ENCODE measurements at places on chromosomes 6 and 20.

GRCh38 chr6:17957498-17957897 is 29.9 kb downstream of the KIF13A start:
- DNase-seq = no peak

GRCh38 chr6:118708055-118708454 is 56.7 kb upstream of the CEP85L start:
- DNase-seq = no peak

- no peak for DNase-seq
Observed at GRCh38 chr6:17700421-17701416, 6.0 kb downstream of the NUP153 start.

DNA sequence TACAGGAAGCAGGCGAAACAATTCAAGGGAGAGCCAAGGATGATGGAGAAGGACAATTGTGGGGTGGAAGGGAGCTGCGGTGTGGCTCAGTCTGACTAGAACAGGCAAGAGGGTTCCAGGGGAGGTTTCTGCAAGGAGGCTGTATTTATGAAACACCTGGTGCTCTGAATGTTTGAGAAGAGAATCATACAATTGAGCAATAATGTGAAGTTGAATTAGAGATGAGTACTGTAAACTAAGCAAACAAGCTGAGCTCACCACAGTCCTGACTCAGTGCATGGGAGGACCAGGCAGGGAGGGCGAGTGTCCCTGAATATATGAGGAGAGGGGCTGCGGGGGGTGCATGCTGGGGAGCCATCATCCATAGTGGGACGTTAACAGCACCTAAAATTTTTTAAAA is 279.7 kb downstream of the KIF16B start:
- DNase-seq = no peak

DNA sequence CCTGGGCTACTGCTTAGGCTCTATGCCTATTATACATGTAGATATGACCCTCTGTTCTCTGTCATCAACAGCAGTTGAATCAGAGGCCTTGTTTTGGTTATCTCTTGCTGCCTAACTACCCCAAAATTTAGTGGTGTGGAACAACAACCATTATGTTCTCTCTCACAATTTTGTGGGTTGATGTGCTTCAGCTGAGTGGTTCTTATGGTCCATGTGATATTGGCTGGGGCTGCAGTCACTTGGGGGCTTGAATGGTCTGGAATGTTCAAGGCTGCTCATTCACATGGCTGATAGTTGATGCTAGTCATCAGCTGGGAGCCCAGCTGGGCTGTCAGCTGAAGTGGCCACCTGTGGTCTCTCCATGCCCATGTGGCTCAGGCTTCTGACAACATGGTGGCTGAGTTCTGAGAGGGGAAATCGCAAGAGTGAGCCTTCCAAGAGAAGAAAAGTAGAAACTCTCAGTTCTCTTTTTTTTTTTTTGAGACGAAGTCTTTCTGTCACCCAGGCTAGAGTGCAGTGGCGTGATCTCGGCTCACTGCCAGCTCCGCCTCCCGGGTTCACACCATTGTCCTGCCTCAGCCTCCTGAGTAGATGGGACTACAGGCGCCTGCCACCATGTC is 47.8 kb downstream of the SHLD1 start:
- no peak for DNase-seq

DNA sequence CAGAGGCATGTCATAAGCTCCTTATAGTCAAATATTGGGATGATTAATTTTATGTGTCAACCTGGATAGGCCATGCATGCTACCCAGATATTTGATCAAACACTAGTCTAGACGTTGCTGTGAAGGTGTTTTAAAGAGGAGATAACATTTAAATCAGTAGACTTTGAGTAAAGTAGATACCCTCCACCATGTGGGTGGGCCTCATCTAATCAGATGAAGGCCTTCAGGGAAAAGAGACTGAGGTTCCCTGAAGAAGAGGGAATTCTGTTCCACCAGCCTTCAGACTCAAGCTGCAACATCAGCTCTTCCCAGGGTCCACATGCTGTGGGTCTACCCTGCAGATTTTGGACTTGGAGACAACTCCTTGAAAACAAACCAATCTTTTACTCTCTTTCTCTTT is 11.4 kb upstream of the NEDD9 start:
- no peak for DNase-seq

DNA sequence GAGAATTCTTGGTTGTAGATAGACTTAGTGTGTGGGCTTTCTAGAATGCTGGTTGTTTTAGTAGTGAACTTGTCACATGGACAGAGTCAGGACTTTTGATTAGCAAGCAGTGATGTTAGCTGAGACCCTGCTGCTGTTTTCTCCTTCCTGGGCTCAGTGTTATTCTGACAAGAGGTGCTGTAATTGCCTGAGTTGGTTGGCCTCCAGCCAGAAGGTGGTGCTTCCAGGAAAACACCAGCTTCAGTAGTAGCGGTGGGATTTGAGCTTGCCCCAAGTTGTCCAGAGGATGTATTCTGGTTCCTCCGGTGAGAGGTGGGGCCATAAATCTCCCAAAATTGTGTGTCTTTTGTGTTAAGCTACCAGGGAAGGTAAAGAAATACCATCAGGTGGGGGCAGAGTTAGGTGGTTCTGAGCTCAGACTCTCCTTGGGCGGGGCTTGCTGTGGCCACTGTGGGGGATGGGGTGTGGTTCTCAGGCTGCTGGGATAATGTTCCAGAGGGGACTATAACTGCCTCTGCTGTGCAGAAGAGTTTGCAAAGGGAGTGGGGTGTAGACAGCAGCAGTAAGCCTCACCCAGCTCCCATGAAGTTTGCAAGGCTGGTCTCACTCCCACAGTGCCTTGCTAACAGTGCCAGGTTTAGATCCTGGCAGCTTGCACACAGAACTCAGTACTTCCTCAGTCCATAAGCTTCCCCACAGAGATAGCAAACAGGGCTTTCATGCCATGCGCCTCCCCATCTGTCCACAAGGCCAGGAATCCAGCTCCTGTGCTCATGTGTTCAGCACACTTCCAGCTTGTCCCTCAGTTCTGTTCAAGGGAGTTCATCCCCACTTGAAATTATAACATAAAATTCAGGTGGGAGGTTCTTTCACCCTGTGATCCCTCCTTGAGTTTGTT is 278.4 kb upstream of the PTCHD4 start:
- DNase-seq = no peak

GRCh38 chr20:54419531-54419930 is 55.9 kb upstream of the DOK5 start:
- DNase-seq = no peak

DNA sequence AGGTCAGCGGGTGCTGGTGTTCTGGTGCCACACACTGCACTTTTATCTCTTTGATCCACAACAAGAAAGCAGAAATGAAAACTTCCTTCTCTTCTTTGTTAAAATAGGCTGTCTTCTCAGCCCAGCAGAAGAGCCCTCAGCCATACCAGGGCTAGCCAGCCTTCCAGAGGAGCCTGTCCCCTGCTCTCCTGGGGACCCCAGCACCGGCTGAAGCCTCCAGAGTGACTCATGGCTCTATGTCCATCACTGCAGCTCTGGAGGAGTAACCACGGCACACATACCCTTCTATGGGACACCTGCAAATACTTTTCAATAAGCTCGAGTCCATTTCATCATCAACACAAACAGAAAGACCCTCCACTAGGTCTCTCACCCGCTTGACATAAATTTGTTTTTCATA is 135.6 kb upstream of the CST7 start:
- no peak for DNase-seq

GRCh38 chr6:5869676-5870075 is 137.0 kb downstream of the NRN1 start:
- no peak for DNase-seq

- DNase-seq = no peak
Observed at GRCh38 chr6:145784683-145785082, 29.9 kb downstream of the FBXO30 start.

GRCh38 chr6:13165502-13166172 is 162.7 kb downstream of the TBC1D7 start:
- no peak for DNase-seq

DNA sequence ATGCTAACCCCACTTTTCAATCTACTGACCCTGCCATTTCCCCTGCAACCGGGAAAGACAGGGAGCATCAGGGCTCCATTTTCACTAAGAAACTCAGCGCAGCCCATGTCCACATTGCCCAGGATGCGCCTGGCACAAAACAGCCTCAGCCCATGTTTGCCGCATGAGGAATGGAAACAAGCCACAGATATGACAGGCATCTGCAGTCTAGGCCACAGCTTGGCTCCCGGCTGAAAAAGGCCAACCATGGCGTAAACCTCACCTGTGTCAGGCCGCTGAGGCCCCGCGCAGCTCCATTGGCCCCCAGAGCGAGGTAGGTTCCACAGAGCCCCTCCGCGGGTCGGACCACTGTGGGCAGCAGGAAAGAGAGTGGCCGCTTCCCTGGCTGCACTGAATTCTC is 21.7 kb downstream of the GGT7 start:
- DNase-seq = no peak

- no peak for DNase-seq
Observed at GRCh38 chr20:19457611-19458010, 245.2 kb downstream of the SLC24A3 start.

GRCh38 chr6:165511807-165512206 is 151.2 kb downstream of the PDE10A start:
- no peak for DNase-seq

DNA sequence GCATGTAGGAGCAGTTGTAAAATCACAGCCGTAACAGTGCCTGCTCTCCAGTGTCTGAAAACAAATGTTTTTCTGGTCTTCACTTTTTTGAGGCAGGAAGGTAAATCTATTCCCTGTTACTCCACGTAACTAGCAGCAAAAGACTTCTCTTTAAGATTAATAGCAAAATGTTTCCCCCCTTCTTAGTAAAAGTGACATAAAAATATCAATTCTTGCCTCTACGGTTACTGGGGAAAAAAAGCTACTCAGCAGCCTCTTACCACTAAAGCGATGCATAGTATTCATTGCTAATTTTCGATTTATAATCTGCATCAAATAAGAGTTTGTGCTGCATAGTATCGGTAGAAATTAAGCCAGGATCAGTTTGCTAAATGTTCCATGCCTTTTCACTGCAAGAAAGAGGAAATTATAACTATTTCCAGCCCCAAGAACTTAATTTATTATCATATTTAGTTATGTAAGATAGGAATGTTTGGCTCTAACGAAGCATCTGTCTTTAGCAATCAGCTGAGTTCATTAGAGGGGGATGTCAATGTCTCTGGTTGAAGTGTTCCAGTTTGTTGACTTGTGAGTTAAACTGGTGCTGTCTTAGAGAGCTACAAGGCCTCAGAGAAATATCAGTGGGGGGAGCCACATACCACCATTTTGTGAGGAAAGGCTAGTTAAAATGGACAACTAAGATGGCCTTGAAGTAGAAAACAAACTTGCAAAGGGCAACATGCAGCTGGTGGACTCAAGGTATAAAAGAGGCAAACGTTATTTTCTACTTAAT is 617 bp upstream of the TSPYL1 start:
- no peak for DNase-seq

DNA sequence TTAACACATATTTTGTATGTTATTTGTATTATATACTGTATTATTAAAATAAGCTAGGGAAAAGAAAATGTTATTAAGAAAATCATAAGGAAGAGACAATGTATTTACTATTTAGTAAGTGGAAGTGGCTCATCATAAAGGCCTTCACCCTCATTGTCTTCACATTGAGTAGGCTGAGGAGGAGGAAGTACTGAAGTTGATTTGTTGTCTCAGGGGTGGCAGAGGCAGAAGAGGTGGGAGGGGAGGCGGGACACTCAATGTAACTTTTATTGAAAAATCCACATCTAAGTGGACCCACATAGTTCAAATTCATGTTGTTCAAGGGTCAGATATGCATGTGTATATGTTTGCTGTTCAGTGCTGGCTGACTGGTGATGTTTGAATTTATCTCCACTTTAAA is 210.2 kb upstream of the CITED2 start:
- DNase-seq = no peak

DNA sequence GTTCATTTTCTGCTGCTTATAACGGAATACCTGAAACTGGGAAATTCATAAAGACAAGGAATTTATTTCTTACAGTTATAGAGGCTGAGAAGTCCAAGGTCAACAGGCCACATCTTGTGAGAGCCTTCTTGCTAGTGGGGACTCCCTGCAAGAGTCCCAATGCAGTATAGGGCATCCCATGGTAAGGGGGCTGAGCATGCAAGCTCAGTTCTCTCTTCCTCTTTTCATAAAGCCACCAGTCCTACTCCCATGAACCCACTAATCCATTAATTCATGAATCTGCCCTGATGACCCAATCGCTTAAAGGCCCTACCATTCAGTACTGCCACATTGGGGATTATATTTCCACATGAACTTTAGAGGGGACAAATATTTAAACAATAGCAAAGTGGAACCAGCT is 26.5 kb downstream of the CYB5R4 start:
- DNase-seq = no peak

DNA sequence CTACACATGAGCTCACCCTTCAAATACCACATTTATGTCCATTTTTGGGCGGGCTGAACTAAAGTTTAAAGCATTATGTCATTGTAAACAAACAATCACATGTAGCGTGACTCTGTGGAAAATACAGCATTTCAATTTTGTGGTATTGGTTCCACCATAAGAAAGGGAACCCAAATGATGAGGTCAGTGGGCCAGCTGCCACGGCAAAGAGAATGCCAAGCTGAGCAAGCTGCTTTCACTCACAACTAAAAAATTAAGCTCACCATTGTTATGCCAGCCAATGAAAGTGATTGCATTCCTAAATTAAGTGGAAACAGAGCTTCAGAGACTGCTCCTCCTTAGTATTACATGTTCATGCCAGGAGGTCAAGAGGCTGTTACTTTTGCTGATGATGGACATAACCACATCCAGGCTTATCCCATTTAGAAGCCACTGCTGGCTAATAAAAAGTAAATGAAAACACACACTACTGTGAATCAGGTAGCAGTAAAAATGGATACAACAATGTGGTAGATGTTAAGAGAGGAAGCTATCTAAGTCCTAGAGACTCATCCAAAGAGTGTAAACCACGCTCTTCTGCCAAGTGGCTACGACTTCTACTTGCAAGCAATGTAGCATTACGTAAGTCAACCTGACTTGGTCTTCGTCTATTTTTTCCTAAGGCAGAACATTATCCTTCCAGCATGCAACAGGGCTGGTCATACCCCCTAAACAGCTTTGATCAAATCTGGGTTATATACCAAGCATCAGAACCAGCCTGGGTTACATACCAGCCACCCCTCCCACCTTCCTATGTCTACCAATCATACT is 164.8 kb downstream of the BACH2 start:
- DNase-seq = no peak

GRCh38 chr6:30267423-30267822 is 54.2 kb upstream of the TRIM26 start:
- no peak for DNase-seq

GRCh38 chr20:58688840-58689239 is 3.8 kb upstream of the NPEPL1 start:
- no peak for DNase-seq

Data from forelimb muscle (tissue), 1 donor.